Renal cortex interstitium (tissue), 15 donors: ENCODE measurements at places on chromosomes 7 and 10.

- DNase-seq = no peak
Observed at GRCh38 chr7:110922906-110923305, 168.0 kb upstream of the LRRN3 start.

- DNase-seq = no peak
Observed at GRCh38 chr10:35876248-35876647, 234.2 kb upstream of the FZD8 start.

GRCh38 chr7:96388620-96389383 lies 66.9 kb upstream of the SLC25A13 start:
- DNase-seq = no peak

GRCh38 chr10:12665501-12665900 lies 316.2 kb downstream of the CAMK1D start:
- no peak for DNase-seq

GRCh38 chr7:127650847-127651555 lies 993 bp upstream of the SND1 start:
- DNase-seq = peak; percentile 34

- no peak for DNase-seq
Observed at GRCh38 chr7:133510326-133511055, 257.6 kb downstream of the EXOC4 start.

- DNase-seq = peak; percentile 57
Observed at GRCh38 chr7:70926666-70927065, 205.3 kb upstream of the GALNT17 start.

DNA sequence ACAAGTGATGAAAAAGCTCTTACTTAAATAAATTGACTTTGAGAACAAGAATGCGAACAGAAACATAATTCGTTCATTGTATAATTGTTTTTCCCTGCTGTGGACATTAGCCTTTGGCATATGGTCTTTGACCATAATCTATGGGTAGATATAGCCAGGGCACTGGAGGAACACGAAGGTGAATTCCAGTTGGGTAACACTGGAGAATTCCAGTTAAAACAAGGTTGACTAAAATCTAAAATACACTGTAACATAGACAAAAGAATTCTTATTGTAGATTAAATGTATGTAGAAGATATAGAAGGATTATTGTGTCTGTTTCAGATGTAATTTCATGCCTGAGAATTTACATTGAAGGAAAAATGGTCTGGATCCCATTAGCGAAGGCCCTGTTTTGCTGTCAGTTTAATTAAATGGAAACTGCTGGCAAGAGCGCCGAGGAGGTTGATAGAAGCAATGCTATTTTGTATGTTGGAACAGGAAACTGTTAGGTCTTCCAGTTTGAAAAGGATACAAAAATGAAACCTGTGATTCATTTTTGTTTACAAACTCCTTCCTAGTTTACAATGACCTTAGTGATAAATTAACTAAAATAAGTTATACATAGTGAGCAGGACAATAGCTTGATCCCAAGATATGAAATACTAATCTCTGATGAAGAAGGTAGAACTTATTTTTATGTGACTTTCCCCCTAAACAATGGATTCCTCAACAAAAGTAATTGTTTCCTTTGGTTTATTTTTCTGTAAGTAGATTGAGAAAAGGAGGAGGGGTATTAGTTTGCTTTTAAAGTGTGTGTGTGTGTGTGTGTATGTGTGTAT lies 68.9 kb downstream of the ARID5B start:
- no peak for DNase-seq
